ENCODE measurements at places on chromosomes 4 and X.

GRCh38 chr4:99356992-99357391 is 4.4 kb upstream of the ADH1C start:
- DNase-seq, result no peak

- DNase-seq, result peak; percentile 95
Measured at GRCh38 chr4:124940387-124940786, 227.9 kb upstream of the ANKRD50 start.

DNA sequence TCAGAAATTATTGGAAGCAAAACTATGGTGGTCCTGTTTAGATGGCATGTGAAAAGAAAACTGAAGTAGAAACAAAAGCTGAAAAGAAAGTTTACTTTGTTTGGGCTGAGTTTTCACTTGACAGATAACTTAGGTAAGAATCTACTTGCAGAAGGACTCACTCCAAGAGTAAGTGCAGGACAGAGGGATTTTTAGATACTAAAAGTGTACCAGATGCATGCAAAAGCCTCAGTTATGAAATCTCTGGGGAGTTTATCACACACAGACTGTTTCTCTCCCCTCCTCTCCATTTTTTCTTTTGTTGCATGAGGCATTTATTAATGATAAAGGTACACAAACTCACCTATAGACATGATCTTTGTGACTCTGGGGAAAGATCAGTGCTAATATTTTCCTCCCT is 127.5 kb upstream of the GIMD1 start:
- no peak for DNase-seq

DNA sequence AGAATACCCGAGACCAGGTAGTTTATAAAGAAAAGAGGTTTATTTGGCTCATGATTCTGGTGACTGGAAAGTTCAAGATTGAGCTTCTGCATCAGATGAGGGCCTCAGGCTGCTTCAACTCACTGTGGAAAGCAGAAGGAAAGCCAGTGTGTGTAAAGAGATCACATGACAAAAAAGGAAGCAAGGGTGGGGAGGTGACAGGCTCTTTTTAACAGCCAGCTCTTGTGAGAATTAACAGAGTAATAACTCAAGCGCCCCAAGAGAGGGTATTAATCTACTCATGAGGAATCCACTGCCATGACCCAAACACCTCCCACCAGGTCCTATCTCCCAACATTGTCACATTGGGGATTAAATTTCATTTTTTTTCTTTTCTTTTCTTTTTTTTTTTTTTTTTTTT is 6.3 kb upstream of the YIPF6 start:
- no peak for DNase-seq

GRCh38 chrX:42128020-42128419 is 204.7 kb upstream of the CASK start:
- DNase-seq, result no peak

DNA sequence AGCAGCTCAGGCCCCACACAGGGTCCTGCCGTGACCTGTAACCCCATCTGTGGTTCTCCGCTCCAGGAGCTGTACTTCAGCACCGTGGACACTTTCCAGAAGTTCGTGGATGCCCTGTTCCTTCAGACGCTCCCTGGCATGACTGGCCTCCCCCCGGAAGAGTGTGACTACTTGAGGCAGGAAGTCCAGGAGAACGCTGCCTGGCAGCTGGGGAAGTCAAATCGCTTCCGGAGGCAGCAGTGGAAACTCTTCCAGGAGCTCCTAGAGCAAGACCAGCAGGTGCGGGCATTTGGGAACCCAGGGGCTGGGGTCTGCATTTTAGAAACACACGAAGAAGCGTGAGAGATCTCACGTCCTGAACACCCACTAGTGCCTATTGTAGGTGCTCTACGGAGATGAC is 72.5 kb downstream of the EVC start:
- DNase-seq, result no peak

- DNase-seq, result peak; percentile 96
Measured at GRCh38 chr4:169225058-169225751, 45.6 kb downstream of the SH3RF1 start.

Measured in RKO (cell line).